ENCODE measurements at places on chromosomes 5 and 9. TPM values are rescaled to one million over a fixed set of nuclear protein-coding genes. Genes with fewer than 3 reads are reported as not detected.

The DMRTA1 gene
- total RNA-seq = 1.4 TPM

- DNase-seq = peak; percentile 4
These were observed 839 bp downstream of the GABRG2 start for GRCh38 chr5:162068412-162068811.

DNA sequence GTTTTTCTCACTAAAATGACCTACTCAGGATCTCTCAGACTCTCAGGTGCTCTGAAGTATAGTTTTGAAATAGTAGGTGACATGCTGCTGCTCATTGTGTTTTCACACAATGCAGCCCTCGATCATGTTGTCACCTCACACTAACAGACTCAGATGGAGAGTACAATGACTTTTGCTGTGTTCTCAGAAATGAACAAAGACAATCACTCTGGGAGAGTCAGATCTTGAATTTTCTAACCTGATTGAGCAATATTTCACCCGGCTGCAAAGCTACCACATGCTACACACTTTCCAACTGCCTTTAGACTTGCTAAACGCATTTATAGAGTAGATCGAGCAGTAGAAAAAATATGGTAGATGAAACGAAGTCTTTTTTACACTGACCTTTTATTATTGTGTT lies 113.4 kb downstream of the ST8SIA4 start:
- DNase-seq = no peak

GRCh38 chr5:40436535-40437237 lies 243.0 kb upstream of the PTGER4 start:
- DNase-seq = no peak

- DNase-seq = peak; percentile 86
These were observed at the start of gene JAKMIP2 for GRCh38 chr5:147782110-147783028. Gene JAKMIP2 (minus strand): TSS chr5:147782728. CDS start chr5:147671806, 110,922 bp downstream.

Data from urinary bladder (tissue), 4 donors.